ENCODE measurements at places on chromosomes 16 and 17.
A peak's percentile ranks its signal among the peaks of the same experiment; 100 is the strongest.

DNA sequence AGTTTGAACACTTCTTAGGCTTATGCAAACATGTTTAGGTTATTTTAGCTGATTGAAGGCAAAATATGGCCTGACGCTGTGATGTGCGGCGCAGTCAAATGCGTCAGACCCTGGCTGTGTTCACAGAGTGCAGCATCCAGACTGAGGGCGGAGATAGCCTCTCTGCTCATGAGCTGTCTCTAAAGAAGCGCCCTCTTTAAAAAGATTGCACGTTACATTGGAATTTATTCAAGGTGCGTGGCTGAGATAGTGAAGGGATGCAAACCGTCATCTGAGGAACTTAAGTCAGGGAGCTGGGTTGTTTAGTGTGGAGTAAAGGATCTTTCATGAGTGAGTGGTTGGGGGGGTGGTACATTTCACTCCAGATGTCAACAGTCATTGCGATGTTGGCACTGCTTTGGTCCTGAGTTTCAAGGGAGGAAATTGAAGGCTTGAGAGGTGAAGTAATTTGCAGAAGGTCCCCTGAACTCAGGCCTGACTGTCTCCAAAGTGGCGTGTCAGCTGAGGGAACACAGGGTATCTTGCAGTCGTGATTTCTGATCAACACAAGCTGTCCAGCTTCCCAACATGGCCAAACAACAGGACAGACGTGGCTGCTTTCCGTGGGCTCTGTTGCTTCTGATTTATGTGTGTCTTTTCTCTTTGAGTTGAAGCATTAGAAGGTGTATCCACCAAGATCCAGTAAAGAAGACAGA lies 33.4 kb downstream of the RPTOR start:
- H3K4me1 ChIP-seq: peaks cover 3% of the 10 kb centered on the region
- no peaks in the 10 kb centered on the region for H3K27me3 ChIP-seq
- no peaks in the 10 kb centered on the region for H3K36me3 ChIP-seq
- no peak for DNase-seq
- no peak overlapping the region for H3K4me3 ChIP-seq

DNA sequence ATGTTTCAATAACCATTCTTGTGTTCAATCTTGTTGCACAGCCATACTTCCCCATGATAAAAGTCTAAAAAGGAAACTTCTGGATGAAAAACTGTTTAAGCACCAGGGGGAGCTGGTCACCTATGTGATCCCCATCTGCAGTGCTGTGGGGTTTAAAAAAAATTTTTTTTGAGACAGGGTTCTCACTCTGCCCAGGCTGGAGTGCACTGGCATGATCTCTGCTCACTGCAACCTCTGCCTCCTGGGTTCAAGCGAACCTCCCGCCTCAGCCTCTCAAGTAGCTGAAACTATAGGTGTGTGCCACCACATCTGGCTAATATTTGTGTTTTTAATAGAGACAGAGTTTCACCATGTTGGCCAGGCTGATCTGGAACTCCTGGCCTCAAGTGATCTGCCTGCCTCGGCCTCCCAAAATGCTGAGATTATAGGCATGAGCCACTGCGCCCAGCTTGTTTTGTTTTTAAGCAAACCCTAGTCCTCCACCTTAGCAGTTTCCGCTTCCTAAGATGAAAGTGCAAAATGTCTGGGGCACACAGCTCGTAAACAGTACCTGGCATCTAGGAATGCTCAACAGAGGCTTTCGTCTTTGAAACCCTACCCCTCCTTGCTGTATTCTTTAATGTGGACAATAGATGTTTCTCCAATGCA lies 25.4 kb downstream of the DNAJA2 start:
- no peak overlapping the region for H3K27ac ChIP-seq
- no peaks in the 10 kb centered on the region for H3K36me3 ChIP-seq
- no peak overlapping the region for H3K4me3 ChIP-seq
- DNase-seq: peak; percentile 4

- no peaks in the 10 kb centered on the region for H3K27me3 ChIP-seq
- peak overlapping the region; percentile 73 for H3K27ac ChIP-seq
- no peaks in the 10 kb centered on the region for H3K4me1 ChIP-seq
Observed at GRCh38 chr16:74666010-74666421, 661 bp downstream of the RFWD3 start.

DNA sequence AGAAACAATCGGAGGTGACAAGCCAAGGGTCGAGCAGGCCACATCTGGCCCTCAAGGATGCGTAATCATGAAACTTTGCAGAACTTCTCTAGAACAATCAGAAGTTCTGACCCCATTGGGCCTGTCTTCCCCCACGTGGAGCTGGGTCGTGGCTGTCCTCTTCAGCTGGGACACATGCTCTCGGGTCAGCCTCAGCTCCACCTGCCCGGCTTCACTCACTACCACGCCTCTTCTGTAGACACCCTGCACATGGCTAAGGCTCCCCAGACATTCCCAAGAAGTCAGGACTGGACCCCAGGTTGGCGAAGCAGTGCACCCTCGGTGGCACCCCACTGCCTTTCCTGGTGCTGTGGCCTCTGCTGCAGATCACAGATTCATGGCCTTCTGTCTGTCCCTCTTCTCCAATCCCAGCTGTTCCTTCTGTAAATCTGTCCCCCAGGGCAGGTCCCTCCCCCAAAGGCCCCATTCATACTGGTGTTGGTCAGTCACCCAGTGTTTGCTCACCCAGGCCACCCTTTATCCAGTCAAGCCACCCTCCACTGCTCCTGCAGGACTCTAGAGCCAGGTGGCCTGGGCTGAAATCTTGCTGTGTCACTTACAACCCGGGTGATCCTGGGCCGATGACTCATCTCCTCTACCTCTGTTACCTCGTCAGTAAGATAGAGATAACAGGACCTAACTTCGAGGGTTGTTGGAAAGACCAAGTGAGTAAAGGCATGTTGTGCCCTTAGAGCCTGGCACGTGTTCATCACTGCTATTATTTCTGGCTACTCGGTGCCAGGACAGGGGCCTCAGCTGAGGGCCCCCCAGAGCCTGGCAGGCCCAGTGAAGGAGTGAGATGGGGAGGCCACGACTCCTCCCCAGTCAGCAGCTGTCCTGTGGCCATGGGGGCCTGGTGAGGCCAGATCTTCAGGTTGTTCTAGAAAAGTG lies 1.4 kb upstream of the SLC5A11 start:
- peaks cover 10% of the 10 kb centered on the region for H3K4me1 ChIP-seq
- no peaks in the 10 kb centered on the region for H3K36me3 ChIP-seq
- no peak overlapping the region for H3K27ac ChIP-seq
- DNase-seq: peak; percentile 20

- H3K4me3 ChIP-seq: no peak overlapping the region
- no peak overlapping the region for H3K27ac ChIP-seq
Observed at GRCh38 chr16:27883576-27883975, 179.9 kb downstream of the GSG1L start.

DNA sequence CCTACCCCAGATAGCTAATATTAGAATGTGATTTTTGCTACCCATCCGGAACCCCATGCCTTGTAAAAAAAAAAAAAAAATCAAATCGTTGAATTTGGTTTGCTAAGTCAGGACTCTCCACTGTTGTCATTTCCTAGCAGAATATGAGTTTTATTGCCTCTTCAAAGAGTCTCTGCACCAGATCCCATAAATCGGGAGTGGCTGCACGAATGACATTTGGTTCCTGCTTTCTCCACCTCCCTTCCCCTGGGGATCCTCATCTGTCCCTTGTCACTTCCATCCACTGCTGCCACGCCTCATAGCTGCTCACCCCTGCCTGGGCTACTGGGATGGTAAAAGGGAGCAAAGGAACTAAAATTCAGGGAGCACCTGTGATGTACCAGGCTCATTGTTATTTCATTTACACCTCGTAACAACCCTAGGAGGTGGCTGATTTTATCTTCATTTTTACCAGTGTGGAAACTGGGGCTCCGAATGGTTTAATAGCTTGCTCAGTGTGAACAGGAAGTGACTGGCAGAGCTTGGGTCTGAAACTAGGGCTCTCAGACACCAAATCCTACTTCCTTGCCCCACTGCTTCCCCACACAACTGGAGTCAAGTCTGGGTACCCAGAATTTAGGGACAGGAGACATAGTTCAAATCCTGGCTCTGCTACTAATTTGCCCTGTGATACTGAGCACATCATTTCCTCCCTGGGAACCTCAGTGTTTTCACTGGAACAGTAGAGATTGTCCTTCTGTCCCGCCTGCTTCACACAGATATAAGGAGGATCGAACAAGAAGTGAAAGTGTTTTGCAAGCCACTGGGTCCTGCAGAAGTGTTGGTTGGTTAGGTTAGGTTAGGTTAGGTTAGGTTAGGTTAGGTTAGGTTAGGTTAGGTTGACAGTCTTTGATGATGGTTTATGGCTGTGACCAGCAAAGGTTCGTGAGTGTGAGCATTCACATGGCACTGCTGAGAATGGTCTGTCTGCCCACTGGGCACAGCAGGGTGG lies 585 bp upstream of the KRT36 start:
- no peak for DNase-seq
- peaks cover 14% of the 10 kb centered on the region for H3K4me1 ChIP-seq
- no peaks in the 10 kb centered on the region for H3K36me3 ChIP-seq
- no peak overlapping the region for H3K27ac ChIP-seq
- peaks cover 3% of the 10 kb centered on the region for H3K27me3 ChIP-seq

DNA sequence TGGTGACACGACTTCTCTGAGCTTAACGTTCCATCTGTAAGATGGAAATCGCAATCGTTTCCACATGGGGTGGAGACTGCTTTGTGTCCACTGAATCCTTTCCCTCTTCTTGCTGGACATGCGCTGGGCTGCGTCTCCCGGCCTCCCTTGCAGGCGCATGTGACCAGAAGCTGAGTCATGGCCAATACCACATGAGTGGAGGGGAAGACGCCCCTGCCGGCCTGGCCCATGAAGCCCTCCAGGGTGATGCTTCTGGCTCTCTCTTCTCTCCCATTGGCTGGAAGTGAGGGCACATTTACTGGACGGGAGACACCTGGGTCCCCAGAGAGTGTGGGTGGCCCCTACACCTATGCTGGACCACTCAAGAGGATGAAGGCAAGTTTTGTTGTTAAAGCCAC lies 71.1 kb downstream of the DYNLRB2 start:
- H3K4me3 ChIP-seq: no peak overlapping the region
- no peak for DNase-seq
- no peaks in the 10 kb centered on the region for H3K27me3 ChIP-seq
- H3K36me3 ChIP-seq: no peaks in the 10 kb centered on the region
- H3K4me1 ChIP-seq: peaks cover 9% of the 10 kb centered on the region
- H3K27ac ChIP-seq: no peak overlapping the region

GRCh38 chr16:50974438-50975036 lies 176.5 kb downstream of the SALL1 start:
- H3K4me3 ChIP-seq: no peak overlapping the region
- H3K4me1 ChIP-seq: no peaks in the 10 kb centered on the region
- H3K27me3 ChIP-seq: no peaks in the 10 kb centered on the region
- no peak overlapping the region for H3K27ac ChIP-seq
- no peak for DNase-seq

GRCh38 chr16:80511824-80512592 lies 28.8 kb upstream of the DYNLRB2 start:
- no peaks in the 10 kb centered on the region for H3K36me3 ChIP-seq
- H3K27ac ChIP-seq: no peak overlapping the region
- H3K4me1 ChIP-seq: no peaks in the 10 kb centered on the region
- H3K27me3 ChIP-seq: no peaks in the 10 kb centered on the region
- no peak overlapping the region for H3K4me3 ChIP-seq
- no peak for DNase-seq

- no peak overlapping the region for H3K27ac ChIP-seq
- H3K4me3 ChIP-seq: no peak overlapping the region
- H3K27me3 ChIP-seq: no peaks in the 10 kb centered on the region
Observed at GRCh38 chr16:64144617-64145016, 977.2 kb downstream of the CDH11 start.

- no peak for DNase-seq
- no peaks in the 10 kb centered on the region for H3K36me3 ChIP-seq
Observed at GRCh38 chr17:47857551-47858455, 6.8 kb upstream of the SP6 start.

DNA sequence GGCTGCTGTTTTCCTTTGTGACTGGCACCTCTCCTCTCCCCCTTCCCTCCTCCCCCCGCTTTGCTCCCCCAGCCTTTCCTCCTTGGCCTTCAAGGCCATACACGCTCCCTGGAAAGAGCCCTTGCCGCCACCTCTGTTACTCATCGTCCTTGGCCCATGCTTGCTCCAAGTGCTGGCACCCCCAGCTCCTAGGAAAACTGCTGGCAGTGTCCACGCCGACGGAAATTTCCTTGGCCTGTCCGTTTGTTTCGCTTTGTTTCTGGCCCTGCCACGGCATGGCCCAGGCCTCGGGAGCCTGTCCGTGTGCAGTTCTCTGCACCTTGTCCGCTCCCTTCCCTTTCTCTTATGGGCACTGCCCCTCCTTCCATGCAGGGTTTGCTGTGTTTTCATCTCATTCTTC lies 18.0 kb downstream of the CA5A start:
- no peak for DNase-seq
- peaks cover 2% of the 10 kb centered on the region for H3K27me3 ChIP-seq
- H3K4me1 ChIP-seq: no peaks in the 10 kb centered on the region
- H3K4me3 ChIP-seq: no peak overlapping the region
- no peaks in the 10 kb centered on the region for H3K36me3 ChIP-seq
- no peak overlapping the region for H3K27ac ChIP-seq

- no peak for DNase-seq
- no peaks in the 10 kb centered on the region for H3K36me3 ChIP-seq
- no peak overlapping the region for H3K27ac ChIP-seq
- no peak overlapping the region for H3K4me3 ChIP-seq
- H3K4me1 ChIP-seq: no peaks in the 10 kb centered on the region
Observed at GRCh38 chr16:88989852-88990547, 13.0 kb upstream of the CBFA2T3 start.

DNA sequence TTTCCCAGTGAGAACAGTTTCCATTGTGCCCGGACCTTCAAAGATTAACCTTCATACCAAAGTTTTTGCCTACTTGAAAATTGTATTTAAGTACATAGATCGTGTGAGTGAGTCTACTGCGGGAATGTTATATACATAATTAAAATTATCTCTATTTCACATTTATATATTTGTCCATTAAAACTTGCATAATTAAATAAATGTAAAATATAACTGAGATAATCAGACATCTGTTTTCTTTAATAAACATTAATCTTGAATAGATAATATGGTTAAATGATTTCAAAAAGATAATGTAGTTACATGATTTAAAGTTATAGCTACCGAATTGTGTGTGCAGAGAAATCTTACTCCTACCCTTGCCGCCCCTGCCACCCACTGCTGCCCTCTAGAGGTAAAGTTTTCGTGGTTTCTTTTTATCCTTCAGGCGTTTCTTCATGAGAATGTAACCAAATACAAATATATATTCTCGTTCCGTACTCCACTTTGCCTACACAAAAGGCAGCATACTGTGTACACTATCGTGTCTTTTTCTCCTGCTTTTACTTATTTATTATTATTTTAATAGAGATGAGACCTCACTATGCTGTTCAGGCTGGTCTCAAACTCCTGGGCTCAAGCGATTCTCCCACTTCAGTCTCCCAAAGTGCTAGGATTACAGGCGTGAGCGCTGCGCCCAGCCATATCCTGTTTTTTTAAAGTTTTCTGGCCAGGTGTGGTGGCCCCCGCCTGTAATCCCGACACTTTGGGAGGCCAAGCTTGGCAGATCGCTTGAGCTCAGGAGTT lies 35.6 kb downstream of the RPA1 start:
- no peaks in the 10 kb centered on the region for H3K4me1 ChIP-seq
- H3K27me3 ChIP-seq: no peaks in the 10 kb centered on the region
- peaks cover 8% of the 10 kb centered on the region for H3K36me3 ChIP-seq
- no peak overlapping the region for H3K27ac ChIP-seq
- no peak overlapping the region for H3K4me3 ChIP-seq

Data from astrocyte (in vitro differentiated cells and primary cell).